ENCODE measurements at places on chromosomes 16 and 17.

GRCh38 chr16:55592306-55592705, 25.8 kb downstream of the CAPNS2 start:
- DNase-seq = no peak

DNA sequence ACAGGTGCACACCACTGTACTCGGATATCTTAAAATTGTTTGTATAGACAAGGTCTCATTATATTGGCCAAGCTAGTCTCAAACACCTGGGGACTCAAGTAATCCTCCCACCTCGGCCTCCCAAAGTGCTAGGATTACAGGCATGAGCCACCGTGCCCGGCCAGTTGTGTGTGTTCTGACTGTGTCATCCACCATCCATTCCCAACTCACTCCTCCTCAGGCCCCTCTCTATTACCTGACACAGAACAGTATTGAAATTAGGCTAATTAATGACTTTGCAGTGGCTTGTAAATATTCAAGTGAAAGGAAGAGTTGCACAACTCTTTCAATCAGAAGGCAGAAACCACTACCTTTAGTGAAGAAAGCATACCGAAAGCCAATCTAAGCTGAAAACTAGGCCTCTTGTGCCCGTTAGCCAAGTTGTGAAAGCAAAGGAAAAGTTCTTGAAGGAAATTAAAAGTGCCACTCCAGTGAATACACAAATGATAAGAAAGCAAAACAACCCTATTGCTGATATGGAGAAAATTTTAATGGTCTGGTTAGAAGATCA, 28.7 kb downstream of the GOSR1 start:
- DNase-seq = no peak

DNA sequence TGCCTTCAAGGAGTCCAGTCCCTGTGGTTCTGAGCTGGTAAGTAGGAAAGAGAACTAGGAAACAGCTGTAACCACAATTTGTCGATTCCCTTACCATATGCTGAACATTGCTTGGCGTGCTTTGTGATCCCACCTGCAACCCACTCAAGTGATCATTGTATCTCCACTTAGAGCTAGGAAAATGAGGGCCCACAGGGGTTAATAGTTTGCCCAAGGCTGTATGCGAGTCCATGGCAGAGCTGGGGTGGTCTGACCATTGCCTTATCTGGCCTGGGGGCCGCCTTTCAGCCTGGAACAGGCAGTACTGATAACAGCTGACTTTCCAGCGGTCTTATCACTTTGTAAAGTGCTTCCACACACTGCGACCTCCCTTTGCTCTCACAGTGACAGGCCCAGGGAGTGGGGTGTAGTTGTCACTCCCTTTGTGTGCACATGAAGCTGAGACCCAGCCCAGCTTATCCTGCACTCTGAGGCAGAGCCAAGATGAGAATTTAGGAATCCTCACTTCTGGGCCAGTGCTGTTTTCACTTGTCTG, 9.8 kb downstream of the MYL4 start:
- DNase-seq = no peak

GRCh38 chr16:13492046-13492445, 427.9 kb upstream of the ERCC4 start:
- no peak for DNase-seq

- no peak for DNase-seq
These were observed 345.3 kb downstream of the CA10 start for GRCh38 chr17:51813140-51813783.

GRCh38 chr16:17265154-17265553, 205.6 kb downstream of the XYLT1 start:
- no peak for DNase-seq

- no peak for DNase-seq
These were observed 49.4 kb downstream of the KANSL1 start for GRCh38 chr17:46143827-46144236.

DNA sequence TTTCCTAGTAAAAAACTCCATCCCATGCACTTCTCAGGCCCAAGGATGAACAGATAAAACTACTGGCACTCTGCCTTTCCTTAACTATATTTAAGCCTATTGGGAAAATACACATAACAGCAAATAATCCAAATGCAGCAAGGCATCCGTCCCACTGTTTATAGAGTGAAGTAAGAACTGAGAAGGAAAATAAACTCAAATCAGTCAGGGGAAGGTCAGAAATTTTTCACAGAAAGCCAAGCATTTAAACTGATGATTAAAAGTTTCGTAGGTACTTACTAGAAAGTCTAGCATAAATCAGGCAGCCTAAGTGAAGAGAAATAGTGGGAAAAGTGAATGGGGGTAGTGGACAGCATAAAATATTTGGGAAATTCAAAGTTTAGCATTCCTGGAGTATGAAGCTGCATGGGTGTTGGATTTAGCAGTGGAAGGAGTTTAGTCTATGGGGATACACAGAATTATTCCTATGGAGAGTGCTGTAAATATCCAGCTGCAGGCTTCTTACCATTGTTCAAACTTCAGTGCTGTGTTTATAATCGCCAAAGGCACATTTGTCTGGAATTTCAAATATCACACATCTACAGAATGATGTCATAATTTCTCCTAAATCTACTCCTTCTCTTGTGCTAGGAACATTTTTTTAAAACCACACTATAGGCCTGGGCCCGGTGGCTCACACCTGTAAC, 1131.0 kb upstream of the GOT2 start:
- DNase-seq = no peak

- DNase-seq = no peak
These were observed 13.0 kb downstream of the MED24 start for GRCh38 chr17:40041196-40041595.

DNA sequence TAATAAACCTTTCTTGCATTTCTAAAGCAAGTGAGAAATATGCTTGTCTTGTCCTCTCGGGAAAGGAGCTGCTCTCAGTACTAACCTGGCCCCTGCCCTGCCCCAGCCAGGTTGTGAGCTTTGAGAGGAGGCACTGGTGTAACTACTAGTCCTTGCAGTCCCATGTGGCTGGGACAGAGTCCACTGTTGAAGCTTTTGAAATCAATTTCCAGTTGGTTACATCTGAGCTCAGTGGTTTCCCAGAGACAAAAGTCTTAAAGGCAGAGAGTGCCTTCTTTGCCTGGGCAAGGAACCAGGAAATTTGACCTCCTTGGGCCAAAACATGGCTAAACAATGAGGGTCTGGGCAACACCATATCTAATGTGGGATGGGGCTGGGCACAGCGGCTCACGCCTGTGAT, 48.7 kb downstream of the GSG1L start:
- DNase-seq = no peak

- no peak for DNase-seq
These were observed 54.9 kb downstream of the BEAN1 start for GRCh38 chr16:66481943-66482390.

- DNase-seq = no peak
These were observed 27.4 kb downstream of the IQCK start for GRCh38 chr16:19745286-19746010.

DNA sequence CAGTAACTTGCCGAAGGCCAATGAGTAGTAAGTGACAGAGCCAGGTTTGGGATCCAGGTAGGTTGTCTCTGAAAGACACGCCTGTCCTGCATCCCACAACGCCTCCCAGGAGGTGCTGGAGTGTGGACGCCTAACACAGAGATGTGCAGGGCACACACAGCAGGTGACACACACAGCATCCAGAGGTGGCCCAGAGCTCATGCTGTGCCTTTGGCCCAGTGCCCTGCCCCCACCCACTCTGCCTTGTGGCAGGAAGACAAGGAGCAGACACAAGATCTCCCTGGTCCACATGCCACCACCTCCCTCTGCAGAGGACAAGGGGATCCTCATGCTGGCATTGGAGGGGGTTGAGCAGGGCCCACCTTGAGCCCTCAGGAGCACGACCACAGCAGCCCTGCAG, 14.7 kb upstream of the STH start:
- DNase-seq = no peak

- no peak for DNase-seq
These were observed 29.4 kb downstream of the IRF8 start for GRCh38 chr16:85928401-85928820.

- no peak for DNase-seq
These were observed 125.4 kb downstream of the CDH13 start for GRCh38 chr16:82752172-82752571.

GRCh38 chr17:79990704-79991103, 45.0 kb downstream of the TBC1D16 start:
- DNase-seq = no peak

Data from stimulated activated CD8-positive, alpha-beta memory T cell treated with anti-CD3 and anti-CD28 coated beads, Interleukin-2, amount 100 ng/mL, for 48 hours (primary cell).